ENCODE measurements at places on chromosomes 11 and 22.

- DNase-seq, result no peak
Observed at GRCh38 chr11:118851970-118852369, 31.7 kb upstream of the CXCR5 start.

DNA sequence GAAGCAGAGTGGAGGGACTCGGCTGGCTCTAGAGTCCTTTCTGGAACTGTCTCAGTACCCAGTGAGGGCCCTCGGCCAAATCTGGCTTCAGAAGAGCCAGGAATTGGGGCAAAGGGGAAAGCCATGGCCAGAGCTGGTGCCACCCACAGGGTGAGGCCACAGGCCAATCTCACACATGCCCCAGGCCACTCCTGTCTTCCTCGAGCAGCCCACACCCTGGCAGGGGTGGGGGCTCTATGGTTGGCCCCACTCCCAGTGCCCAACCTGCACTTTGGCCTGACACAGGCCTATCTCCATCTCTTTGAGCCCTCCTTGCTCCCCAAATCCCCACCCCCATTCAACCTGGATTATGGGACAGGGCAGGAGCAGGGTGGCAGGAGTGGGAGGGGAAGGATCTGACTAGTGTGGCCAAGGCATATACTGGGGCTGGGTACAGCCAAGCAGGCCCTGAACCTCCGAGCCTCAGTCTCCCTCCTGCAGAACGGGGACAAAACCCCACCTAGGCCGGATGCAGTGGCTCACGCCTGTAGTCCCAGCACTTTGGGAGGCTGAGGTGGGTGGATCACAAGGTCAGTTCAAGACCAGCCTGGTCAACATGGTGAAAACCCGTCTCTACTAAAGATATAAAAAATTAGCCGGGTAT is 6.9 kb downstream of the TST start:
- no peak for DNase-seq

- DNase-seq, result no peak
Observed at GRCh38 chr11:69178819-69179482, 23.2 kb downstream of the SMIM38 start.

GRCh38 chr11:68753300-68753699 is 2.0 kb upstream of the TESMIN start:
- DNase-seq, result no peak
